ENCODE measurements at places on chromosomes 2 and 18.

GRCh38 chr18:78207942-78208341 lies 771.7 kb upstream of the SALL3 start:
- DNase-seq: no peak

DNA sequence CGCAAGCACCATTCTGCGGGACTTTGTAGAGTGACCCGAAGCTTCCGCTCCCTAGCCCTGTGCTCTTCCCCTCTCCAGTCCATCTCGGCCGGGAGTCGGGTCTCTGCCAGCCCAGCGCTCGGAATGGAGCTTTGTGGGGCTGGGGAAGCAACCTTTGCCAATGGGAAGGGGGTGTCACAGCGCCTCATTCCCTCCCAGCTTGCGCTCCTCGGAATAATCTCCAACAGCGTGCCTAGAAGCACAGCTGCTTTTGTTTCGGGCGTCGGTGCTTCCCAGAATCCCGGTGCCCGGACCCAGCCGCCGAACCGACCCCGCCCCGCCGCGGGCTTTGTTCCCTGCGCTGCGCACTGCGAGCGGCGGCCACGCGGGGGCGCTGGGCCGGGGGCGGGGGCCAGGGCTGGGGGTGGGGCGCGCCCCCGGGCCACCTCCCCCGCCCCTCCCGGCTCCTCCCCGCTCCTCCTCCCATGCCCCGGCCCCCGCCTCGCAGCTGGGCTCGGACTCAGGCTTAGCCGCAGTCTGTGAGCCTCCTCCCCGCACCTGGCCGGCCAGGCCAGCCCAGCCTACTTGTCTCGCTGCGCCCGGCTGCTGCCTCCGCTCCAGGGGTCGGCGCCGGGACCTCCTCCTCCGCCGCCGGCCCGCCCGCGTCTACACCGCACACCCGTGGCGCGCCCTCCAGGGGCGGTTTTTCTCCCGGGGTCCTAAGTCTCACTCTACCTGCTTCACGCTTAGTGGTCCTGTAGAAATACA lies 77.7 kb upstream of the SMAD2 start:
- no peak for DNase-seq

GRCh38 chr2:81327911-81328310 lies 1023.4 kb upstream of the LRRTM1 start:
- no peak for DNase-seq

- no peak for DNase-seq
Measured at GRCh38 chr2:26845021-26845420, 2.9 kb upstream of the DPYSL5 start.

GRCh38 chr2:25347205-25347815 lies 5.6 kb upstream of the DNMT3A start:
- DNase-seq: no peak

DNA sequence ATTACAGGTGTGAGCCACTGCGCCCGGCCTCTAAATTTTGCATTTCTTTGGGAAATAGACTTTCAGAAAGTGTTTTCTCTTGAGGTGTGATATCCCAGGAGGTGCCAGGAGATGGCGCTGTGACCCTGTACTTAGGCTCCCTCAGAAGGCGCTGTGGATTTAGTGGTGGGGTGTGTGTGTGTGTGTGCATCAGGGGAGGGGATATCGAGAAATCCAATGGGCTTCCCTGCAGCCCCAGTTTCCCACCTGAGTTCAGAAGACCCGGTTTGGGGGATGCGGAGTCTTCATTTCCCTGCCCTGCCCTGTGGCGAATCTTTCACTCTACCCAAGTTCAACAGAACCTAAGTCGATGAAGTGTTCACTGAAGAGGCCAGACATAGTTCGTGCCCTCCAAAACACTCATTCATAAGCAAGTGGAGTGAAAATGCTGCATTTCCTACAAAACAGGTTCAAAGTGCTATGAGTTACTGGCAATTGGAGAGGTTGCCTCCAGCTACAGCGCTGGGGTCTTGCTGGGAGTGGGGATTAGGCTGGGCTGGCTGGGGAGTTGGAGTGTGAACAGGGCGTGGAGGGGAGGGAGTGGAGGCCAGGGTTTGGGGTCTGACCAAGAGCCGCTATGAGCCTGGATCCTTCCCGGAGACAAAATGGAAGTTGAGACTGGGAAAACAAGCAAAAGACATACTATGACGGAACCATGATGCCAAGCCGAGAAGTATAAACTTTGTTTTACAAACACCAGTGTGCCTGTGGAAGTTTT lies 6.5 kb upstream of the WNT6 start:
- DNase-seq: peak; percentile 44

- DNase-seq: no peak
Measured at GRCh38 chr2:119214453-119215037, 9.1 kb upstream of the STEAP3 start.

GRCh38 chr2:78839259-78839658 lies 186.2 kb upstream of the REG3G start:
- DNase-seq: no peak

- no peak for DNase-seq
Measured at GRCh38 chr2:220159738-220160137, 532.3 kb downstream of the SLC4A3 start.

- DNase-seq: peak; percentile 81
Measured at GRCh38 chr2:189633392-189633811, 27.9 kb upstream of the ASNSD1 start.

- no peak for DNase-seq
Measured at GRCh38 chr2:24658531-24659202, 134.5 kb downstream of the PTRHD1 start.

DNA sequence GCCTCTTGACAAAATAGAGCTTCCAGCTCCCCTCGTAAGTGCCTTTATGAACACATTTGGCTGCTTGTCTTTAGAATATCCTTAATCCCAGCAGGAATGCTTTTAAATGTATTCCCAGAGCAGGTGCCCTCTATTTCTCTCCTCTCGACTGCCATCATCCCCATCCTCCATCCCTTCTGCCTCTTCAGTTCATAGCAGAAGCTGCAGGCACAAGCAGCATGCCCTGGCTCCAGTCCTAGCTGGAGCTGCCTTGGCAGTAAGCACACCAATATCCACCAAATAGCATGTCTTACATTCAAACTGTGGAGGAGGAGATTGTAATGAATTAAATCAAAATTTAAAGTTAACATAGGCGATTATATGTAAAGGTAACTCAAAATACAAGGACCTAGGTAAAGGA lies 891.3 kb upstream of the SLC39A10 start:
- no peak for DNase-seq

DNA sequence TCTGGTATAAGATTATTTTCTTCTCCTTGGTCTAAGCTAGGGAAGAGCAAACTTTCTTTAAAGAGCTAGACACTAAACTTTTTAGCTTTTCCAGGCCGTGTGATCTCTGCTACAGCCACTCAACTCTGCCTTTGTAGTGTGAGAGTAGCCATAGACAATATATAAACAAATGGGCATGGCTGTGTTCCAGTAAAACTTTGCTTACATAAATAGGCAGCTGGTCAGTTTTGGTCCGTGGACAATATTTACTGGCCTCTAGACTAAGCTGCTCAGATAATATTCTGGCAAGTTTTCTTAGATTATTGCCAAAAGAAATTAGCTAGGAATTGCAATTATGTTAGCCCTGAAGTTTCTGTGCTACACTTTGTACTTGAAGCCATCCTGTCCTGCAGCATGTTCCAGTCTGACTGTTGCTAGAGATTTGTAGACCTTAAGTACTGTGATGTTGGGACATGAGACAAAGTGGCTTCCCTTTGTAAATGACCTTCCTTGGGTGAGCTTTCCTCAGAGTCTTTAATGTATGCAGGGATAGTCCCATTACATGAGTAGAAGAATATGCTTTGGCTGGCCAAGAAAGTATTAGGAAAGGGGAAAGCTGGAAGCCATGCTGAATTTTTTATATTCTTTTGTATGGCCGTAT lies 126.9 kb downstream of the SOX11 start:
- DNase-seq: no peak

DNA sequence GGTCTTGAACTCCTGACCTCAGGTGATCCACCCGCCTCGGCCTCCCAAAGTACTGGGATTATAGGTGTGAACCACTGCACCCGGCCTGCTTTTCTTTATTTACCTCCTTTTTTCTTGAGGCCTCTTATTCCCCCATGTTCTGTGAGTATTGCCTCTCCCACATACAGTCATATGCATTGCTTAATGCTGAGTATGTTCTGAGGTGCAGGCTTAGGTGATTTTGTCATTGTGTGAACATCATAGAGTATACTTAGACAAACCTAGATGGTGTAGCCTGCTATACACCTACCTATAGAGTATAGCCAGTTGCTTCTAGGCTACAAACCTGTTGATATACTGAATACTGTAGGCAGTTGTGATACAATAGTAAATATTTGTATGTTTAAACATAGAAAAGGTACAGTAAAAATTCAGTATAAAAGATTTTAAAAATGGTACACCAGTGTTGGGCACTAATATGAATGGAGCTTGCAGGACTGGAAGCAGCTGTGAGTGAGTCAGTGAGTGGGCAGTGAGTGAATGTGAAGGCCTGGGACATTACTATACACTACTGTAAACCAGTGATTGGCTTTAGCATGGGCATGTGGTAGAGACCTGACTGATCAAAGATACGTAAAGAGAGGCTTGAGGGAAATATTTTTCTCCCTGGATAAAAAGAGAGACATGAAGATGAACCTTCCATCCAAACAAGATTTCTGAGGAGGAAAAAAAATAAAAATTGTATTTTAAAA lies 17.6 kb downstream of the SLC39A10 start:
- no peak for DNase-seq

GRCh38 chr2:124996406-124996805 lies 971.3 kb downstream of the CNTNAP5 start:
- DNase-seq: no peak

DNA sequence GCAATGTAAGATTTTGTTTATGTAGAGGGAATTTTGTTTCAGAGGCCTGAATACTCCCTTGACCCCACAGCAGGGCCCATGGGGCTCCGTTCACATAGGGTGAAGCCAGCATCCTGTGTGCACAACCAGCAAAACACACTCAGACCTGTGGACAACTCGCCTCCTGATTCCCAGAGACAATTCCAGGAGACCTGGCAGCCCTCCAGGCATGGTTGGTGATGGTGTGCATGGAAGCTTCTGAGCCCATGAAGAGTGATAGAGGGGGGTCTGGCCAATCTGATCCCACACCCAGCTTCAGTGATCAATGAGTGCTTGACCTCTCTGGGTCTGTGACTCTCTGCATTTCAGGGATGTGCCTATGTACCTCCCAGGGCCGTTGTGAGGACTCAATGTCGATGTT lies 91.0 kb upstream of the RAB6C start:
- DNase-seq: no peak

- DNase-seq: no peak
Measured at GRCh38 chr2:36185624-36186023, 170.0 kb upstream of the CRIM1 start.

DNA sequence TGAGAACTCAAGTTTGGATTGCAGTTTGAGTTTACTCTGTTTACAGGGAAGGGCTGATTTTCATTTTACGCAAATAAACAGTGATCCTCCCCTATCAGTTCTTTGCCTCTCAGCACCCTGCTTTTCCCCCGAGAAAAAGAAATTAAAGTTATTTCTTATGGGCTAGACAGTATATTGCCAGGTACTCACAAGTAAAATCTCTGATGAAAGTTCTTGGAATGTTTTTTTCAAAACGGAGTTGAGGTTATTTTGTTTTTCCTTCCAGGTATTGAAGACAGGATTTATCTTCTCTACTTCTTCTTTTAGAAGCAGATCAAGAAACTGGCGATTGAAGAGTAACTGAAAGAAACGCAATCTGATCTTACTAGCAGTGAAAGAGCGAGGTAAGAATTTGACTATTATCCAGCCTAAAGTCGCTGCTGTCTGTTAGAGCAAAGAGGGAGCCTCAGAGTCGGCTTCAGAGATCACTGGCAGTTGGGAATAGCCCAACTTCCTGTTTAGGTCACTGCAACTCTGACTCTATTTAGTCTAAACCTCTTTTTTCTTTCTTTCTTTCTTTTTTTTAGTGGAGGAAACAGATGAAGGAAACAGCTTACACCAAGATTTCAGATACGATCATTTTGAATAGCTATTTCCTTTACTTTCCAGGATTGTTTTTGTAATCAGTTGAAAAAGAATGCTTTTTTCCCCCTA lies at the start of gene TFPI:
TFPI (minus strand) TSS at position 425 of the 693 bp plus-strand sequence. CDS start 50,667 bp downstream, outside the sequence.
- peak; percentile 66 for DNase-seq

- peak; percentile 78 for DNase-seq
Measured at GRCh38 chr2:43142921-43143438, 83.4 kb downstream of the ZFP36L2 start.

- no peak for DNase-seq
Measured at GRCh38 chr18:10898417-10898974, 250.9 kb downstream of the PIEZO2 start.

DNA sequence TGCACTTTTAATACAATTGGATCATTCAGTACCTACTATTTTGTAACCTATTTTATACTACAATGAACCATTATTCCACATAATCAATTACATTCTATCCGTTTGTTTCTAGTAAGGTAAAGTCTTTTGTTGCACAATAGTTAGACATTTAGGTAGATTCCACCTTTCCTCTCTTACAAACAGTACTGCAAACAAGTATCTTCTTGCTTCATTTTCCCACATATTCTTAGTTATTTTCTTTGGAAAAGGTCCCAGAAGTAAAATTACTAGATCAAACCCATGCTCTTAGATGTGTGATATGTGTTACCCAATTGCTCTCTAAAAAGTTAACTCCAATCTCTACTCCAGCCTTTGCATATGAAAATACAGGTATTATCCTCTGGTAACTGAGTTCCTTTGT lies 49.6 kb downstream of the SPIRE1 start:
- DNase-seq: no peak

GRCh38 chr2:99806758-99807157 lies 316.9 kb upstream of the REV1 start:
- DNase-seq: no peak

DNA sequence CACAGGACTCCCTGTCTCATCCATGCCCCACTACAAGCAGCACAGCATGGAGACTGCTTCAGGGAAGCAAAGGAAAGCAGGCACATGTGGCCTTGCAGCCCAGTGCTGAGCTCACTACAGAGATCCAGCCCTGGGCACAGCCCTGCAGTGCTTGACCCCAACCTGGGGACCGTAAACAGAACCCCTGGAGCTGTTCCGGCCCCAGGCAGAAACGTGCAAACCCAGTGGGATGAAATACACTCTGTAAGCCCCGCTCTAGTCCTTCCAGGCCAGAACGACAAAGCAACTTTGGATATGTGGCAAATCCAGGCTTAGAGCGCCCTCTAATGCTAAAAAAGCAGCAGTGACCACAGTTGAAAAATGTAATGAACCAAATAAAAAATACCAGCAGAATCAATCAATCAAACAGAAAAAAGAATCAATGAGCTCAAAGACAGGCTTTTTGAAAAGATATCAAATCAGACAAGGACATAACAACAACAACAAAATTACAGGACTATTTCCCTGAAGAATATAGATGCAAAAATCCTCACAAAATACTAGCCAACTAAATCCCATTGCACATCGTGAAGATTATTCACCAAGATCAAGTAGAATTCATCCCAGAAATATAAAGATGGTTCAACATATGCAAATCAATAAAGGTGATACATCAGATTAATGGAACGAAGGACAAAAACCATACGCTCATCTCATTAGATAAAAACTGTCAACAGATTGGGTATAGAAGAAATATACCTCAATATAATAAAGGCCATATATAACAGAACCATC lies 45.6 kb downstream of the ZNF519 start:
- no peak for DNase-seq

DNA sequence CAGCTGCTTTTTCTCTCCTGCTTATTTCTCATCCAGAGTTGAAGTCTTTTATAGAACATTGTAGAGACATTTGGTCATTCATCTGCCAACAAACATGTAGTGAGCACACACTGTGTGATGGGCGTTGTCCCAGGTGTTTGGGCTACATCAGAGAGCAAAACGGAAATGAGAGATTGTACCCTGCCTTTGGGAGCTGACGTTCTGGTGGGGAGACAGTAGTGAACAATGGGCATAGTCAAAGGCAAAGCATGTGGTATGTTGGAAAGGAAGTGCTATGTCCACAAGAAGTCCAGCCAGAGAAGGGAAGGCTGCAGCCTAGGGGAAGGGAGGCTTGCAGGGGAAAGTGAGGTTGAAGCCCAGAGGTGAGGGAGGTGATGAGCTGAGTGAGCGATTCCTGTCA lies 78.1 kb downstream of the PIEZO2 start:
- no peak for DNase-seq

All from hematopoietic multipotent progenitor cell treated with erythropoietin and hydrocortisone succinate and interleukin-3 and kit ligand, for 17 days (in vitro differentiated cells).